Esophagus squamous epithelium (tissue), 5 donors: ENCODE measurements at places on chromosomes 1 and 21. TPM values are rescaled to one million over a fixed set of nuclear protein-coding genes. Genes with fewer than 3 reads are reported as not detected.

GRCh38 chr1:109762821-109763645 lies 690 bp downstream of the EPS8L3 start:
- H3K4me1 ChIP-seq: peaks cover 4% of the 10 kb centered on the region
- no peaks in the 10 kb centered on the region for H3K27me3 ChIP-seq
- DNase-seq: no peak
- H3K4me3 ChIP-seq: no peak overlapping the region

DNA sequence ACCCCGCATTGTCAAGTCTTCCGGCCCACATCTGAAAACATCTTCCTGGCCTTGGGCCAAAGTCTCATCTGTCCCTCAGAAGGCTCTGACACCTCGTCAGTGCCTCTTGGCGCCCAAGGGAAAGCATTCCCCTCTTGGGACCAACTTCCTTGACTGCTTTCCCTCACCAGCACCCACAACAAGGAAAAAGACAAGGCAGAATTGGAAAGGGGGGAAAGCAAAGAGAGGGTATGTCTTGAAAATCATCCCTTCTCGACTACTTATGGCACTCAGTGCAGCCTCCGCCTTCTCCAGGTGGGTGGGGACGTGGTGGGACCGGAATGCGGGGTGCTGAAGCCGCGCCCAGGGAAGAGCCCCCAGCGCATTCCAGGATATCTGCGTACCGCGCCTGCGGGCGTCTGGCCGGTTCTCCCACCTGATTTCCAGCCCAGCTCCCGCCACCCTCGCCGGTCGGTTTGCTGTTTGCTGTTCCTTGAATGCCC lies 554 bp upstream of the SLC39A1 start:
- DNase-seq: no peak
- peak overlapping the region; percentile 98 for H3K27ac ChIP-seq
- peaks cover 45% of the 10 kb centered on the region for H3K4me1 ChIP-seq
- peak overlapping the region; percentile 85 for H3K4me3 ChIP-seq
- H3K36me3 ChIP-seq: peaks cover 26% of the 10 kb centered on the region

Gene ST6GALNAC3
- 3.1 TPM for total RNA-seq

DNA sequence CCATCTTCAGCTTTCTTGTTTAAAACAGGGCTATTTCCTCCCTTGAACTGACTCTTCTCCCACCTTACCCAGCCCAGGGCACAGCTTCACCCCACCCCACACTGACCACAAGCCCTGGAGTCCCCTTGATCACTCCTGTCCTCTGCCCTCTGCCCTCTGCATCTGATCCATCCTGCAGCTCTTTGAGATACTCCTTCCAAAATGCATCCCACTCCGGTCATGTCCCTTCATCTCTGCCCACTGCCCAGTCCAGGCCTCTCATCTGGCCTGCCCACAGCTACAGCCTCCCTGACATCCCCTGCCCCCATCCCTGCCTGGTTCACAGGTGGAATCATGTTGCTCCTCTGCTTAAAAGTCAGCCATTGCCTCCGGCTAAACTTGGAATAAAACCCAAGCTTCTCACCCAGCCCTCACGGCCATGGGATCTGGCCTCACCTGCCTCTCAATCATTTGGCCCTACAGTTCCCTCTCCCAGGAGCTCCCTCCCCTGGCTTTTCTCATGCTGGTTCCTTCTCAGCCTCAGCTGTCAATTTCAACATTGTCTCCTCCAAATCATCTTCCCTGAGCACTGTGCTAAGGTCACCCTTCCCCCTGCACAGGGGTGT lies 202.0 kb downstream of the MATN1 start:
- H3K4me1 ChIP-seq: peaks cover 39% of the 10 kb centered on the region
- H3K36me3 ChIP-seq: no peaks in the 10 kb centered on the region
- H3K4me3 ChIP-seq: no peak overlapping the region
- peaks cover 41% of the 10 kb centered on the region for H3K27me3 ChIP-seq
- H3K27ac ChIP-seq: no peak overlapping the region

Gene C1orf94
- not detected for total RNA-seq
